Activated CD4-positive, alpha-beta T cell treated with anti-CD3 and anti-CD28 coated beads for 36 hours (primary cell): ENCODE measurements at places on chromosomes 7 and 10. TPM values are rescaled to one million over a fixed set of nuclear protein-coding genes. Genes with fewer than 3 reads are reported as not detected.

Gene CTNNA3
- total RNA-seq, result not detected

GRCh38 chr10:89389254-89389653 lies 3.2 kb upstream of the IFIT1 start:
- DNase-seq, result no peak

GRCh38 chr7:53218730-53219504 lies 183.5 kb downstream of the POM121L12 start:
- DNase-seq, result no peak

- DNase-seq, result no peak
Measured at GRCh38 chr7:119935418-119936025, 337.5 kb upstream of the KCND2 start.

GRCh38 chr10:90919683-90920574 lies 958 bp downstream of the ANKRD1 start:
- DNase-seq, result no peak
